ENCODE measurements at places on chromosomes 7 and 10.

GRCh38 chr7:140192620-140193019 lies 15.8 kb upstream of the KDM7A start:
- DNase-seq: no peak

DNA sequence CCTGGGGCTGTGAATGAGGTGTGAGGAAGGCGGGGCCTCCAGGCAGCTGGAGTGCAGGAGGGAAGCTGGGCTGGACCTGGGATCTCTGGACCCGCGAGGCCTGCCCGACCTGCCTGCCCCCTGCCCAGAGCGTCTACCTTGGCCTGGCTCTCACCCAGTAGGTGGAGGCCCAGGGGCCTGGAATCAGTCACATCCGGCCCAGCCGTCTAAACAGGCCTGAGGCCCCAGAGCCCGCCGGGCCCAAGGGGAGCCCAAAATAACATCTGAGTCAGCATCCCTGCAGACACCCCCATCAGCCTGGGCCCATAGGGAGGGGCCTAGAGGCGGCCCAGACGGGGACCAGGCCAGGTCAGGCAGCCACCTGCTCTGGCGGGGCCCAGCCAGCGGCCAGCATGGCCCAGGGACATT lies 15.1 kb upstream of the ELN start:
- no peak for DNase-seq

- DNase-seq: no peak
These were observed 130.8 kb downstream of the VIPR2 start for GRCh38 chr7:159013825-159014289.

GRCh38 chr10:74674927-74675326 lies 151.5 kb upstream of the KAT6B start:
- no peak for DNase-seq

DNA sequence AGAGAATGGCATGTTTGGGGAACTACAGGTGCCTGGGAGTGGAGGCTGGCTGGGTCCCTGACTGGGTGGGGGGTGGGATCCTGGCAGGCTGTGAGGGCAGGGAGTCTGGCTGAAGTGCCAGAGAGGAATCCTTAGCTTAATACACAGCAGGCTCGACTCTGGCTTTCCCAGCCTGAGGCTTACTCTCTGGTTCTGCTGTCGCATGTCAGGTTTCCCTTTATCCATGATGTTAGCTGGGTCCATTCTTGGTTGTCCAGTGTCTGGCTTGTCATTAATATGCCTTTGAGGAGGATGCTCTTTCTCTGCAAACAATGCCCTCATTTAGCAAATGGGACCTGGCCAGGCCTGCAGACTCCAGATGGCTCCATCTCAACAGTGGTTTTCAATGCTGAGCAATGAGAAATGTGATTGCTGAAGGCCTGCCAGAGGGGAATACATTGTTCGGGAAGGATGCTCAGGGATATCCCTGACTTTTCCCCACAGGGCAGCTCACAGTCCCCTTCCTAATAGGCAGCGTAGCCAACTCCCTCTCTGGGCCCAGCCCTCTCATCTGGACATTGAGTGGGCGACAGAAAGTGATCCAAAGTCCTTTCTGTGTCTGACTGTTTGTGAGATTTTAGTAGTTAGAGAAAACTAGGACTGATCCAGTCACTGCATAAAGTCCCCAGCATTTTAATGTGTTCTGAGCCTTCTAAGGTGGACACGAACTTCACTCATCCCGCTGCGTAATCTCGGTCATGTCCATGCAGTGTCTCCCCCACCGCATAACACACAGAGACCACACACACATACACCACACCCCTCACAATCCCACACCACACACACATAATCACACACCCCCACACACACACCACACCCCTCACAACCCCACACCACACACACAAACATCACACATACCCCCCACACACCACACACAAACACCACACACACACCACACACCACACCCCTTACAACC lies 124.9 kb downstream of the ANLN start:
- DNase-seq: peak; percentile 24

- no peak for DNase-seq
These were observed 24.3 kb downstream of the ZCCHC24 start for GRCh38 chr10:79420974-79421688.

GRCh38 chr10:77533887-77534278 lies 103.7 kb downstream of the KCNMA1 start:
- no peak for DNase-seq

GRCh38 chr7:128361411-128362379 lies at the start of gene PRRT4:
TSS of gene PRRT4 (minus strand) at chr7:128361690.
- no peak for DNase-seq

DNA sequence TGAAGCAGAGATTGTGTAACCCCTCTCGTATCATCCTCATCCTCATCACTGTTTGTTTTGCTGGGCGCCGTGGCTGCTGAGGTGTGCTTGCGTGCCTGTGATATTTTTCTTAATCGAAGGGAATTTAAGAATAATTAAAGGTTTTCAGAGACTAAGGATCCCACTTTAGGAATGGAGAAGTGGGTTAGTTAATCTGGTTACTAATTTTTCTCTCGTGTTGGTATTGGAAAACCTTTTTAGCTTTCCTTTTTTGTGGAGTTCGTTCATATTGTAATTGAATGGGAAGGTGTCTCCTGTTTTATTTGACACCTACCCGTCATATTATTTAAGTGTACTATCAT lies 1.3 kb downstream of the UBN2 start:
- no peak for DNase-seq

DNA sequence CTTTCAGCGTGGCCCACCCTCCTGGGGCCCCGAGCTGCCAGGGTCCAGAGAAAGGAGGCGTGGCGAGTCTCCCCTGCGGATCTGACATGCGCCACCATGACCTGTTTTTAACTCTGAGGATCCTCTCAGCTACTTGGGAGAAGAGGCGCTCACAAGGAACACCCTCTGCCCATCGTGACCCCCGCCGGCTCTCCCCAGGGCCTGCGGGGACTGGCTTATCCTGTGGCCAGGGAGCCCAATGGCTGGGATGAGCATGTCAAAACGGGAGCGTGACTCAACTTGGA lies 93.7 kb downstream of the EBF3 start:
- no peak for DNase-seq

DNA sequence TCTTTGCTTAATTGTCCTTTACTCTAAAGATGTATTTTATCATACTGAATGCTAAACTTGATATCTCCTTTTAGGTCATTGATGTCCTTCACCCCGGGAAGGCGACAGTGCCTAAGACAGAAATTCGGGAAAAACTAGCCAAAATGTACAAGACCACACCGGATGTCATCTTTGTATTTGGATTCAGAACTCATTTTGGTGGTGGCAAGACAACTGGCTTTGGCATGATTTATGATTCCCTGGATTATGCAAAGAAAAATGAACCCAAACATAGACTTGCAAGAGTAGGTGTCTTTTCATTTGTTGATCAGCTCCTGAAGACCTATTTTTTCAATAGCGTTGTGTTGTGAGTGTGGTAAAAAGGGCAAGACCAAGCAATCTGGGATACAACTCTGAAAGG lies 1.8 kb downstream of the RPS24 start:
- DNase-seq: no peak

GRCh38 chr7:7254908-7255307 lies 72.6 kb downstream of the C1GALT1 start:
- no peak for DNase-seq
